ENCODE measurements at places on chromosomes 2 and 18.

- no peak for DNase-seq
These were observed at the start of gene EFEMP1 for GRCh38 chr2:55923091-55923981. EFEMP1 (minus strand) TSS chr2:55923782; CDS start chr2:55922440, 1,342 bp downstream.

GRCh38 chr18:75592527-75592926 is 165.0 kb upstream of the SMIM21 start:
- DNase-seq, result no peak

GRCh38 chr2:189553504-189554088 is 27.0 kb downstream of the SLC40A1 start:
- DNase-seq, result no peak

DNA sequence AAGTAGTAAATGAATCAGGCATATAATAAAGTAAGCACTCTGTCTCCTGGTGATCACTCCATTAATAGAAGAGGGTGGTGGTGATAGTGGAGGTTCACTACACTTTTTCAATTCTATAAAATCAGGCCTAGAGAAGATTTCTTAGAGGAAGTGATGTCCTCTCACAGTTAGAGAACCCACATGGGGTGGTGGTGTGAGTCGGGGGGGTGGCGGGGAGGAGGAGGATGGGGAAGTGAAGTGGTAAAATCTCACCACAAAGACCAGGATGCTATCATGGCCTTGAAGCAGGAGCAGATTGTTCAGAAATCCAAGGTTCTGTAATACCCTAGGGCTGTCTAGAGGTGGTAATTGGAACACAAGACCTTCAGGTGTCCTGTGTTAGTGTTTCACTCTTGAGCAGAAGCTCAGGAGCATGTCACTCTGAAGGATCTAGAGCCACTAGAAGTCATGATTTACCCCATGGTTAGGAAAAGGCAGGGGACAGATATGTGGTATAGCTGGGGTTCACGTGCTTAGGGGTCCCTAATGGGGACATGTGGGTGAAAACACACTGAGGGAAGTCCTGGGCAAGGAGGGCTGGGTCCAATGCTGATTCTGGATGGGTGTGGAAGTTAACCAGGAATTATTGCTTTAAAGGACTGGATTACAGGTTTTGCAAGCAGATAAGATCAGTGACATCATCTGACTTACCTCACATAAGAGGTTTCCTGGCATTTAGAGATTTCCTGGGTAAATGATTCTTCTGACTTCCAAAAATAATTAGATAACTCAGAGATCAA is 31.0 kb downstream of the RNF125 start:
- DNase-seq, result no peak

DNA sequence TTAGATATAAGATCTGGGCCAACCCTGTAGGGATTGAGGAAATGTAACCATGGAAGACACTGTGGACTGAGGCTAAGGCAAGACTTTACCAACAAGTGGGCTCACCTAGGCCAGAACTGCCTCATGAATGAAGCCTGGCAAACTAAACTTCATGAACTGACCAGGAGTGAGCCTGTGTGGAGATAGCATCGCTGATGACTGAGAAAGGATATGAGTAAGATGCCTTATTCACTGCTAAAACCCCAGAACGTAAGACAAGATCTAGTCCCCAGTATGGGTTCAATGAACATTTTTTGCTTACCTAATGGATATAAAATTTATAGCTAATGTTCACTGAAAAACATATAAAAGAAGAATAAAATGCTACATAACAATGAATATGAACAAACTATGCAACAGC is 399.8 kb downstream of the SATB2 start:
- DNase-seq, result no peak

DNA sequence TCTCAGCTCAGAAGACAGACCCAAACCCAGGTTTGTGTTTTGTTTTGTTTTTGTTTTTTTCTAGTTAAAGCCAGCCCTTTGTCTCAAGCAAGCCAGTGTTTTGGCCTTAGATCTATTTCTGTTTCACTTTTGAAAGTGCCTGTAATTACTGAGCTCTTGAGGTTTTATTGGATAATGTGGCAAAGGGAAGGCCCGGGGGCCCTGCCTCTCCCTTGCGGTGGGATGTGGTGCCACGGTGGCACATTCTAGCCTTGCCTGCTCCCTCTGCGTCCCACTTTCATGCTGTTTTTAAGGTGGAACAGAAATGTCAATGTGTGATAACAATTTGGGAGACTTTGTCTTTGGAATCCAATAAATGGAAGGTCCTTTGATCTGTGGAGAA is 2.5 kb downstream of the HPCAL1 start:
- DNase-seq, result no peak

DNA sequence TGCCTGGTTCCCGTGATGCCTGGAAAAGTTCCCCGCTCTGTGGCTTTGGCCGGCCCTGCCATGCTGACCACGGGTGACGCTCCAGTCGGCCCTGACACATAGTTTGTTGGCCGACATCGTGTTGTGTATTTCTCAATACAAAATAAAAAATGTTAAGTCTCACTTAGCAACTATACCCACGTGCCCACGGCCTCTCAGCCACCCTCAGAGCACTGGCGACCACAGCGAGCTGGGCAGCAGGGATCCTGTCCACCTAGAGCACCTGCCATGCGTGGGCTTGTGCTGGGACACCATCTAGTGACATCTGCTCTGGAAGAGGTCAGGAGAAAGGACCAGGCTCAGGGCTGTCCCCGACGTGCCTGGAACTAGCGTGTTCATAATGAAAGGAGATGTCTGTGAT is 261.7 kb downstream of the HDAC4 start:
- no peak for DNase-seq

- no peak for DNase-seq
These were observed 72.1 kb downstream of the OSBPL6 start for GRCh38 chr2:178266445-178266844.

DNA sequence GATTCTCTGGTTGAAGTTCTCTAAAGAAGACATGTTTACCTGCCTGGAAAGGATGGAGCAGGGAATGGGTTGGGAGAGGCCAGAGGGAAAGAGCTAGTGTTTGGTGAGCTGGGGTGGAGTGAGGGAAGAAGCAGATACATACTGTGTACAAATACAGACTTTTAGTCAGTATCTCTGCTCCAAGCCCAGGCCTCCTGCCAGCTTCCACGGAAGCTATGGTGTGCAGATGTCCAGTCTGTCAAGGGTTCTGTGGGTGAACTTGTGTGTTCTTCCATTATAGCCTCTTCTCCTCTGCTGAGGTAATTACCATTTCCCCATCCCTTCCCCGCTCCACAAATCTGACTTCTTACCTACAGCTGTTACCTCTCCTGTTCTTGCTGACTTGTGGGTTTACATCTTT is 208.6 kb downstream of the HRH4 start:
- DNase-seq, result no peak

- DNase-seq, result no peak
These were observed 431.2 kb downstream of the LPIN1 start for GRCh38 chr2:12177455-12178288.

DNA sequence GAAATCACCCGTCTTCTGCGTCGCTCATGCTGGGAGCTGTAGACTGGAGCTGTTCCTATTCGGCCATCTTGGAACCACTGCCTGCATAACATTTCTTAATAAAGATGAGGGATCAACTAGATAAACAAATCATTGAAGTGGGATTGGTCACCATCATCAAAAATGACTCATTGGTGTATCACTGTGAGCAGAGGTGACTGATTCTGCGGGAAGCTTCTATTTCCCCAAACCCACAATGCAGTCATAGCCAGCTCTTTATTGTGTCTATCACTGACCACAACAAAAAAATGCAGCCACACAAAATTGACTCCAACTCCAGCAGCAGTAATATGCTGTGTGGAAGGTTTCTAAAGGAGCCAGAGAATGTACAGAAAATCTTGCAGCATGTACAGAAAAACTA is 630.7 kb upstream of the HS6ST1 start:
- DNase-seq, result no peak

DNA sequence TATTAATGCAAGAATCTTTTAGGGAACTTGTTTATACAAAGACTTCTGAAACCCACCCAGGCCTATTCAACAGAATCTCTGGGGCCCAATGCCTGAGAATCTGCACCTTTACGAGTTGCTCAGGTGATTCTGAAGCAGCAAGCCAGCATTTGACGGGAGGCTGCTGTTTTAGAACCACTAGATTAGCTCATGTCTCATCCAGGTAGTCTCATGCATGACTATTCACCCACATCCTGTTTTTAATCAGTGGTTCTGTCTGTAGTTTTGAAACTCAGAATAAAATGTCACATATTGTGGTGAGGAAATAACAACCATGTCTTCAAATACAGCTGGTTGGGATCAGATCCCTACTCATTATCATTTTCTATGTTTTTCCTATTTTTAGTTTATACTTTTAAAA is 39.5 kb downstream of the CYTIP start:
- peak; percentile 44 for DNase-seq

DNA sequence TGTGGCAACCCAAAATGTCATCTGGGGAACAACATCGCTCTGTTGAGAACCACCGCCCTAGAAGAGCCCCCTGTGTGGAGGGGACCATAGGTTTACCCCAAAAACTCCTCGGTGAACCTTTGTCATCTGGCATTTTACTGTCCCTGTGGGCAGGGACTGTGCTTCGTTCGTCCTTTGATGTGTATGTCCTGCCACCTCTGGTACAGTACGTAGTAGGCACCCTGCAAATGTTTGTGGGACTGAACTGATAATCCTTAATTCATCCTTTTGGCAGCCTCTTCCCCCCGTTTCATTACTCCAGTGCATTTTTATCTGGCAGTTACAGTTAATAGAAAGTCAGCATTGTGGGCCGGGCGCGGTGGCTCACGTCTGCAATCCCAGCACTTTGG is 728 bp downstream of the NAPG start:
- no peak for DNase-seq

GRCh38 chr2:70712916-70713315 is 55.1 kb downstream of the ADD2 start:
- DNase-seq, result no peak

DNA sequence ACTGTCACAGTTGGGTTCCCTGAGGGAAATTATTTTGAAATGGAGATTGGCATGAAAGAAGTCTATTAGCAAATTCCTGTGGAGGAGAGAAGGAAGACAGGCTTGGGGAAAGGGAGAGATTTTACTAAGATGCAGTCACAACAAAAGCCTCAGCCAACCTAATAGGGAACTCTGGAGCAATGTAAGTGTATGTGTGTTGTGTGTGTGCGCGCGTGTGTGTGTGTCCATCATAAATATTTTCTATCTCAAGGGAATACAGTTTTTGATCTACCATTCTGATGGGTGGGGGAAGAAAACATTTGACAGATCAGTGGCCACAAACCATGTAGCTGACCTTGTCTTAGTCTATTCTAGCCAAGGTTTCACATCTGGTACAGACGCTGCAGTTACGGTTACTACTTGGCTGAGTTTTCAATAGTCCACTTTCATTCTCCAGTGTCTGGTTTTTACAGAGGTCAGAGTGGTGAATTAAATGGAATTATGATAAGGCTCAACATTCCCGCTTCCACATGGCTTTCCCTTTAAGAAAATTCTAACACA is 72.6 kb downstream of the MREG start:
- no peak for DNase-seq

DNA sequence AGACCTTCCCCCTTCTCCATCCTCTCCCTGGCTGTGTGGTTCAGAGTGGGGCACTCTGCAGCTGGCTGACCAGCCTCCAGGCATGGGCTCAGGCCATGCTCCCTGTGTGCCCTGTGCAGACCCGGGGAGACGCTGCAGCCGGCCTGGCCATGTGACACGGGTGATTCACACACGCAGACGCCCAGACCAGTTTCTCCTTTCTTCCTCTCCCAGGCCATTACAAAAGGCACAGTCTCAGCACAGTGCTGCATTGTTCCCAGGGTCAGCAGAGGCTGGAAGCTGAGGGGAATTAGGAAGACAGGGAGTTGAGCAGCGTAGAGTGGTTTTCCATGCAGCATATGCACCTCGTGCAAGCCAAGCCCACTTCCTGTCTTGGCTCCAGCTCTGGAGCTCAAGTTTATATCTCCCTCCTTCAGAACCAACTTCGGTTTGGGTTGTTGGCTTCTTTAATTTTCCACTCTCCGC is 288.5 kb downstream of the TNS1 start:
- DNase-seq, result no peak

DNA sequence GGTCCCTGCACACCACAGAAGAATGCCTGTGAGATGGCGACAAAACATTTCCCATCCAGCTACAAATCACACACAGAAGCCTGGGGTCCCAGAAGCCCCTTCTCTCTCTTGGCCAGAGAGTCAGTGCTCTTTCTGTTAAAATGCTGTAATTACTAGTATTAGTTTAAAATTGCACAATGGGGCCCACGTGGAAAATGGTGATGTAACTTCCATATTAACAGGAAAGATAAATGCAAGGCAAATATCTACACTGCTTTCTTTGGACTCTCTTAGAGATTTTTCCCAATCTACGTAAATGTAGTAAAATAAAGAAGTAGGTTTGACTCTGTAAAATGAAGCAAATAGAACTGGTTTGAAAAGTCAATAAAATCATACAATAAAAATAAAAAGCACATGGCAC is 113.9 kb upstream of the TFCP2L1 start:
- no peak for DNase-seq

DNA sequence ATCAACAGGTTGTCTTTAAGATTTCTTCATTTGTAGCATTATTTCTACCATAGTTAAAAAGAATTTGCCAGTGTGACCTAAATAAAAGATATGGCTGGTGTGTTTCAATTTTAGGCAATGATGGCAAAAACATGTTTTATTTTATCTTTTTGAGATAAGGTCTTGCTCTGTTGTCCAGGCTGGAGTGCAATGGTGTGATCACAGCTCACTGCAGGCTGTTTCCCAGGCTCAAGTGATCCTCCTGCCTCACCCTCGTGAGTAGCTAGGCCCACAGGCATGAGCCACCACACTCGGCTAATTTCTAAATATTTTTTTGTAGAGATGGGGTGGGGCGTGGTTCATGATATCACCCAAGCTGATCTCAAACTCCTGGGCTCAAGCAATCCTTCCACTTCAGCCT is 47.0 kb upstream of the COBLL1 start:
- DNase-seq, result no peak
